Breast epithelium (tissue), 4 donors: ENCODE measurements at places on chromosomes 1 and 21. TPM values are rescaled to one million over a fixed set of nuclear protein-coding genes. Genes with fewer than 3 reads are reported as not detected.

TNNI3K gene
- 1.3 TPM for total RNA-seq

DNA sequence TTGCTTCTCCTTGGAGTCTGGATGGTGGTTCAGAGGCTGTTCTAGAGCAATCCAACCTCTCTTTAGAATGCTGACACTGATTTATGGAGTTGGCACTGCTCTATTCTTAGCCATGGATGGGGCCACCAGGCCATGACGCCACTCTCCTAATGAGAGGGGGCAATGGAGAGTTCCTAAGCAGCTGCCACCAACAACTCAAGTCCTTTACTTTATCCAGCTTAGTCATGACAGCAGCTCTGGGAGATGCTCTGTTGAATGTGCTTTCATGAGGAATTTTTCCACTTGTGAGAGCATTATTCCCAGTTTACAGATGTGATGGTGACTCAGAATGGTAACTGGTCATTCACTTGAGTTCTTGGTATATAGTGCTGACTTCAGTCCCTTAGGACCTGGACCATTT is 366.3 kb downstream of the HHAT start:
- DNase-seq = no peak

GRCh38 chr1:39220891-39221870 is 16.7 kb downstream of the MACF1 start:
- no peak for DNase-seq

DNA sequence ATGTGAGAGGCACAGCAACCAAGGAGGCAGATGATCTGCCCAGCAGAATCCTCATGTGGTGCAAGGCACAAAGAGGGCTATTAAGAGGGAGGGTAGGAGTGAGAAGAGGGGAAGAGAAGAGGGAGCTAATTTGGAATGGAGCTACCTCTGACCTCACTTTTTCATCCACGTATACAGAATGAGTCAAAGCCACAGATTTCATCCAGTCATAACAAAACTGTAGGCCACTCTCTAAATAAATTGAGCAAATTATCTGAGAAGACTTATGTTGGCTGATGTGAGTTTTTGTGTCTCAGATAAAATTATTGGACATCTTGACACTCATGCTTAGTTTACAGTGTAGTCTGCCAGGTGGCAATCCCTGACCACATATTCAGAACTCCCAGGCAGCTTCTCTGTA is 325.6 kb downstream of the TTLL7 start:
- DNase-seq = no peak

- DNase-seq = no peak
These were observed 10.4 kb upstream of the GJA8 start for GRCh38 chr1:147892216-147892615.

GRCh38 chr1:7388141-7388487 is 383.0 kb upstream of the VAMP3 start:
- DNase-seq = peak; percentile 18
